ENCODE measurements at places on chromosomes 12 and 14.

DNA sequence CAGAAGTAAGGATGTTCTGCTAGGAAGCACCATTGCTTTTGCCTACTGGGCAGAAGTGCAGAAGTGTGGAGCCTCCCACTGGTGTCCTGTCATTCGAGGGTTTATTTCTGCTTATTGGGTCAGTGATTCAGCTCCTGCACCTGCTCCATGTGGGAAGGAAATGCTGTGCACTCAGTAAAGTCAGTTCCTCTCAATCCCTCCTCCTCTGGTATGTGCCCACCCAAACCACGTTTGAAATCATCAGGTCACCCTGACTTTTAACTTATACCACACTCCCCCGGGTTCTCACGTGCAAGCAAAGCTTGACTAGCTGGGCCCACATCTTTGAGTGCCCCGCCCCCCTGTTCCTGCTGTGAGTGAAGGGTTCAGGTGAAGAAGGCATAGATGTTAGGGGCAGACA is 223.7 kb downstream of the CHST11 start:
- no peak for DNase-seq

DNA sequence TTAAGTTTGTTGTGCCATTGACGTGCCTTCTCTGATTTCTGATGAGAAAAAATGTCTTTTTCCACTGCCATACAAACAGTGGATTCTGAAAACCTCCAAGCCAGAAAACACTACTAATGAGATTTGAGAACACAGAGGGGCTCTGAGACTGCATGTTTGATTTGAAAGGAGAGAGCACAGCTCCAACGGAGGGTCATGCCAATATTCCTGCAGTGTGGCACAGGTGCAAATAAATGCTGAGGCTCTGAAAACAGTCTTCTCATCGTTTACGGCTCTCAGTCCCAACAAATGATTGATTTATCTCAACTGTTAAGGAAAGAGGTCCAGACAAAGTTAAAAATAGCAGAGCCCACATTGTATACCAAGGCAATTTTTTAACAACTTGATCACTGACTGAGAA is 128.7 kb downstream of the KCNH5 start:
- no peak for DNase-seq

- no peak for DNase-seq
Observed at GRCh38 chr12:93714382-93714781, 37.2 kb downstream of the CRADD start.

DNA sequence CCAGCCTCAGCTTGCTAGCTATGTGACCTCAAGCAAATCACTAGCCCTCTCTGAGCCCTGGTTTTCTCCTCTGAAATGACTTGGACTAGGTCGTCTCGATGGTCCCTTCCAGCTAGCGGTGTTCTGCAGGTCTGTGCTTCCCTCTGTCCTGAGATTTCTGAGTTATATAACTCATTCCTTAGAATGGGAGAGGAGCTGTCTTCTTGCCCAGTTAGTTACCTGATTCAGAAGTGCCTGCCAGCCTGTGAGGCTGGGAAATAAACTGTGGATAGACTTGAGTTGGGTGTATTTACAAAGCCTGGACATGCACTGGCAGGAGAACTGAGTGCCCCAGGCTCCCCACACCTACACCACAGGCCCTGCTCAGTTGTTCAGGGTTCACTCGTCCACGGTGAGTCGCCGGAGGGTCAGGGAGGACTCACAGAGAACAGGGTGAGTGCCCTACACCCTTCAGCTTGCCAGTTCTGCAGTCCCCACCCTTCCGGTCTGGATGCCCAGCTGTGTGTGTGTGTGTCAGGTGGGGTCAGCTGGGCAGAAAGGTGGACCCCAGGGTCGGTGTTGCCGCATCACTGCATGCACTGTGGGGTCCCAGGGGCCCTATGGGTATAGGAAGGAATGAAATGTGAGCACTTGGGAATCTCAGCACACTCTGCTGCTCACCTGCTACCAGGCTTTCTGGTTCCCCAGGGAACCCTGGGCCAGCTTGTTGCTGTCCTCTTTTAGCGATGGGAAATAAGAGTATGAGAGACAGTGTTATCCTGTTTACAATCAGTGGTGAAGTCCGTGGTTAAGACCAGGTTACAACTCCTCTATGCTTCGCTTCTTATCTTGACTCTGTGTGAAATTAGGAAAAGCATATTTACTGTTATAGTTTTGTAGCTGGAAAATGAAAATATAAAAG is 348.2 kb downstream of the DPF3 start:
- DNase-seq = no peak

DNA sequence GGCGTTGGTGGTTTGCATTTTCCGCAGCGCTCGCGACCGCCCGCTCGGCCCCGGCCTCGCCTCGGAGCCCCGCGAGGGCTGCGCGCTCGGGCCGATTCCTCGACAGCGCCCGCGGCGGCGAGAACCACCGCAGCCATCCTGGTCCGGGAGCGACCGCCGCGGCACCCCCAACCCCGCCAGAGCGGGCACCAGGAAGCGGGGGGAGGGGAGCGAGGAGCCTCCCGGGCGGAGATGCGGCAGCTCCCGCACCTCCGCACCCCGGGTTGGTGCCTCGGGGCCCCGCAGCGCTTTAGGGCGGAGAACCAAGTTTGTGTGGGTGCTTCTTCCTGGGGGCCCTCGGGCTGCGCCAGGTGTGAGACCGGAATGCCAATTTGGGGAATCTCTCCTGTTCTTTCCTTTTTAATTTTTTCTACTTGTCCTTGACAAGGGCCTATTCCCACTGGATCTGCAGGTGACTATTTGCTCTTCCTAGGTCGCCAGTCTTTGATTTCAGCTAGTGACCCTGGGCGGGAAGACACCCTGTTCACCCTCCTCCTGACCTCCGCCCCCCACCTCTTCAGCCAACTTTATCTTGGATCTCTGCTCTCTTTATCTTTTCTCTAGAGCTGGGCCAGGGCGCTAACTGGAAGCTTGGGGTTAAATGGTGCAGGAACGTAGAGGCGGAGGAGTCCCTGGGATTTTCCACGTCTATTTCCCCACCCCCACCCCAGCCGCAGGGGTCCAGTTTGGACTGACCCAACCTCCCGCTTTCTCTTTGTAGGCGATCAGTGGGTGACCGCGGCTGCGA is at the start of gene SOCS2:
TSS of gene SOCS2 (plus strand) at position 751 of the 787 bp plus-strand sequence. CDS start 223 bp downstream, outside the sequence.
- DNase-seq = peak; percentile 76

DNA sequence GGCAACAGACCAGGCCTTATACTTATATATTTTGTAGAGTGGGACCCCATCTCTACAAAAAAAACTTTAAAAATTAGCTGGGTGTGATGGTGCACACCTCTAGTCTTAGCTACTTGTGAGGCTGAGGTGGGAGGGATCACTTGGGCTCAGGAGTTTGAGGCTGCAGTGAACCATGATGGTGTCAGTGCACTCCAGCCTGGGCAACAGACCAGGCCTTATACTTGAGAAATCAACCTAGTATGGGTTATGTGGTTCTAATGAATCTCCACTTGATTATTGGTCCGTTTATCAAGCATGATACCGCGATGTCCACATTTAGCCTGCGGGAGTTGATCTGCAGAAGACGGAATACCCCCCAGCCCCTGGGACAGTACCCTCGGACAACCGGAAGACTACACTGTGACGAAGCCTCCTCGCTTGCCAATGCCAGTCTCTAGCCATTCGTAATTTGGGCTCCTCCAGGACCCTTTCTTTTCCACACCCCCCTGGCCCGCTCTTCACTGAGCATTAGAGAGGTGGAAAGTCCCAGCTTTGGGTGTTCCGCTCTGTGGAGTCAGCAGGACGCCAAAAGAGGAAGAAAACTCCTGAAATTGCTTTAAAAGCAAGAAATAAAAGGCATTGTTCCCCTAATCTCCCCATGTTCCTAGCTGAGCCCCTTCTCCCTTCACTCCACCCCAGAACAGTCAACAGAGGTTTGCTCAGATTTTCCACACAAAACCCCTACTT is 19.4 kb downstream of the LTBP2 start:
- no peak for DNase-seq

DNA sequence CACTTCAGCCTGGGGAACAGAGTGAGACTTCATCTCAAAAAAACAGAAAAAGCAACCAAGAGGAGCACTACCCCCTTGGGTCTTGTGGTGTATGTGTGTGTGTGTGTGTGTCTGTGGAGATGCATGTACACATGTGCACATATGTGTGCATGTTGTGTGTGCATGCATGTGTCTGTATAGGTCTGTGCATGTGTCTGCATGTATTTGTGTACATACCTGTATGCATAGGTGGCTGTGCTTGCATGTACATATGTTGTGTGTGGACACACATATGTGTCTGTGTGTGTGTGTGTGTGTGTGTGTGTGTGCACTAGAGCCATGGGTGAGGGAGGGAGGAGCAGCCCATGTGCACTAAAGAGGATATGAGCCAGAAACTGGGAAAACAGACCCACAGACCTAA is 49.1 kb downstream of the ARL6IP4 start:
- no peak for DNase-seq

DNA sequence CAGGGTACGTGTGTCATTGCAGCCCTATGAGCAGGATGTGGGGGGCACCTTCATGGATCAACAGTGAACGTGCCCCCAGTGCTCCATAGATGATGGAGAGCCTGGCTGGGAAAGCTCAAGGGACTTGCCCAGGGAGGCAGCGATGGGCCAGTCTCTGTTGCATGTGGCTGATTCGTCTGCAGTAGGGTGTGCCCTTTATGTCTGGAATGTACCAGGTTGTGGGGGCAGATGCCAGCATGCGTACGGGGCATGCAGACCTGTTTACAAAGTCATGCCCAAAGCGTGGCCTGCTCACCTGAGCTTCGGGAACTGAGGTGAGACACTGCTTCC is 72.3 kb downstream of the TESC start:
- DNase-seq = no peak

GRCh38 chr12:94525951-94526350 is 66.3 kb upstream of the CEP83 start:
- no peak for DNase-seq

DNA sequence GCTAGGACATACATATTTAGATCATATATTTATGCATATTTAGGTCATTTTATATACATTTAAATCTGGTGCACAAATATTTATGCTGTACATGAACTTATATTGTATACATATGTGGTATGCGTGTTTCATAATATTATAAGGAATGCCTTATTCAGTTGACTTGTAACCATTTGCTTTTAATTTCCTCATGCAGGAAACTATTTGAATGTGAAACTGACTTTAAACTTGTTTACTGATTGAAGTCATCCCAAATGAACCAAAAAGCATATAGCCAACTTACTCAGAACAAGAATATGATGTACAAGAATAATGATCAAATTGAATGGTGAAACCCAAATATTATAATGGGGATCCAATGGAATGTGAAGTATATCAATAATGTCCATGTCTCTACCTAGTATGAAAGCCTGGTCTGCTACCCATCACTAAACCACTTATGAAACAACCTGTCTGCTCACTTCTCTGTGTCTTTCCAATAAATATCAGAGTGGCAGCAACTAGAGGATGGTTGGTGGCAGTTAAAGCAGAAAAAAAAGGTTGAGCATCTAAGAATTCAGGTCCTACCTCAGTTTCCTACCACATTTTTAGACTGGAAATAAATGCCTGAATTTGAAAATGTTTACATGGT is 38.3 kb downstream of the RPS6KA5 start:
- no peak for DNase-seq

DNA sequence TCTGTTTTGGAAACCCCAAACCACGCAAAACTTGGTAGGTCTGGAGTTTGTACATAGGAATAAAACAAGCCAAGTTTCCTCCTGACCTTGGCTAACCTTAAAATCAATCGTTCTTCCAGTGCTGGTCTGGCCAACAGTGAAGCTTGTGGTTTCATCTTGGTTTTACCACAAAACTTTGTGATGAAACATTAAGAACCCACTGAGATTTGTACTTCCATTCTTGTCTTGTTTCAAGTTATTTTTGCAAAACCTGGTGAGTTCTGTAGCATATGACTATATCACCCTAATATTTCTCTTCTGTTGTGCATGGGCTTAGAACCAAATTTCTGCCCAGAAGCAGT is 26.4 kb downstream of the SIX1 start:
- no peak for DNase-seq
